ENCODE measurements at places on chromosomes 12 and 14.
A peak's percentile ranks its signal among the peaks of the same experiment; 100 is the strongest.

DNA sequence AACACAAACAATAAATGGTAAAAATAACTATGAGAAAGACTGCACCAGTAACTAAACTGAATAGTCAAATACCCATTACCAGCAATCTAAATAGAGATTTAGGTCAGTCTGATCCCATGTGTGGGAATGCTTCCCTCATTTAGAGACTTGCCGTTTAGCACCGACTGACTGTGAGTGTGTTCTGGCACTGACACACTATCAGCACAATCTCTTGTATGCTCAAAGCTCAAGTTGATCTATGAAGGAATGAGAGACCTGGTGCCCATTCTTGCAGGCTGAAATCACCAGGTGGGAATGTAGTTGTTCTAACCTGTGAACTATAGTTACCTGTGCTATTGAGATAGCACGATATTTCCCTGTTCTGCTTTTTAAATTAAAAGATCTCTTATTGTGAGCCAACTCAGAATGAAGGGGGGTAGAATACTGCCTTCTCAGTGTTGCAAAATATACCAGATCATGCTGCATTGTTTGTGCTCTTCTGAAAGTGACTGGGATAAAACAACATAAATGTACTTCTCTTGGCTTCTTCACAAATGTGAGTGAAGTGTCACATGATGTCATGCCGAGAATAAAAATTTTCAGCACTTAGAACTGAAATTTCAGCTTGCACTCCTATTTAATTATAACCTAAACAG lies 99.6 kb downstream of the LIN7A start:
- H3K27ac ChIP-seq = no peak overlapping the region
- H3K4me3 ChIP-seq = no peak overlapping the region
- no peaks in the 10 kb centered on the region for H3K36me3 ChIP-seq
- no peak for DNase-seq

- DNase-seq = peak; percentile 69
- peaks cover 52% of the 10 kb centered on the region for H3K4me1 ChIP-seq
- peaks cover 30% of the 10 kb centered on the region for H3K27me3 ChIP-seq
- peak within 1 kb of the TSS; percentile 91 for H3K27ac ChIP-seq
- H3K4me3 ChIP-seq = peak within 1 kb of the TSS; percentile 92
Measured at GRCh38 chr12:121038861-121039668, at the start of gene OASL. Gene OASL (minus strand): TSS chr12:121039246. CDS start chr12:121038971, 275 bp downstream.

- no peak overlapping the region for H3K27ac ChIP-seq
- peaks cover 9% of the 10 kb centered on the region for H3K27me3 ChIP-seq
- H3K4me3 ChIP-seq = no peak overlapping the region
- no peaks in the 10 kb centered on the region for H3K4me1 ChIP-seq
- no peak for DNase-seq
Measured at GRCh38 chr14:61950340-61950739, 188.1 kb downstream of the SNAPC1 start.

DNA sequence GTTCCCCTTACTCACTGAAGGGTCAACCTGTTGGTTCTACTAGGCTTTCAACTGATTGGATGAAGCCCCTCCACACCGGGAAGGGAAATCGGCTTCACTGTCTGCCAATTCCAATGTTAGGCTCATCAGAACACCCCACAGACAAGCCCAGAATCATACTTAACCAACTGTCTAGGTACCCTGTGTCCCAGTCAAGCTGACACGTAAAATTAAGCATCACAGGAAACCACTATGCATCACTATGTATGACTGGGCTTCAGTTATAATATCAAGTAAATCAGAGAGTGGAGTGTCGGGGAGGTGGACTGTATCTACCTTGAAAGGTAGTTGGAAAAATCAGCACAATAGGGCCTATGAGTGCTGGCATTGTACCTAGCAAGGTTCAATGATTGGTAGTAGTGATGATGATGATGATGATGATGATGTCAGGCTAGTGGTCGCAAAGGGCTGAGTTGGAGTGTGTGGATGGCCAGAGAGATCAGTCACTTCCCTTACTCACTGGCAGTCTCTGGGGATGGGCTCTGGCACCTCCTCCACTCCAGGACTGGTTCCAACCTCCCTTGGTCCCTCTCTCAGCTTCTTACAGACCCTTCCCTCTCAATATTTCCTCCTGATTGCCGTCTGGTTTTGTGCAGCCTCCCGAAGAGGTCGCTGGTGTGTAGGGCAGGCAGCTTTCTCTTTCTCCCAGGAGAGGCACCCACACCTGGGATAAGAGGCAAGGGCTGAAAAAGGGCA lies 3.3 kb upstream of the ATG101 start:
- H3K36me3 ChIP-seq = peaks cover 2% of the 10 kb centered on the region
- H3K27me3 ChIP-seq = peaks cover 49% of the 10 kb centered on the region
- DNase-seq = no peak
- H3K27ac ChIP-seq = no peak overlapping the region
- H3K4me3 ChIP-seq = no peak overlapping the region
- H3K4me1 ChIP-seq = peaks cover 23% of the 10 kb centered on the region

GRCh38 chr12:40099423-40099853 lies 6.4 kb downstream of the SLC2A13 start:
- H3K27me3 ChIP-seq = peaks cover 3% of the 10 kb centered on the region
- no peaks in the 10 kb centered on the region for H3K36me3 ChIP-seq
- no peak overlapping the region for H3K27ac ChIP-seq
- H3K4me1 ChIP-seq = peaks cover 12% of the 10 kb centered on the region
- H3K4me3 ChIP-seq = no peak overlapping the region

DNA sequence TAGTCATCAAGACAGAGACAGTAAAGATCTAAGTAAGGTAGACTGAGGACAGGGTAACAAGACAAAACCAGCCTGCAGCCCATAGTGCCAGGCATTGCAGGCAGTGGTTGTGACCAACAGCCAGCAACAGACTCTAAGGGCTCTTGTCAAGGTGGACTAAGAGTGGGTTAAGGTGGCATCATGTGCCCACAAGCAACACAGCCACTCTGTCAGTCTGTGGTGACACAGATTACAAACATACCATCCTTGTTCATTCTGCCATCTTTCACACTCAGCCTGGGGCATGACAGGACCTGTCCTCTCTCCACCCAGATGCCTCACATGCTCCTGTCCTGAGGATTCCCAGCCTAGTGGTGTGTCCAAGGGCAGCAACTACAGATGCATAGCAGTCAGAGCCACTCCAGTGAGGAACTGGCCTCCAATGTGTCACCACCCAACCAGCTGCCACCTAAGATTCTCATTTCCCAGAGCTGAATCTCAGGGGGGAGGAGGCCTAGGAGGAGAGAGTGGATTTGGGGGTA lies 28.3 kb downstream of the VDR start:
- no peak overlapping the region for H3K4me3 ChIP-seq
- no peaks in the 10 kb centered on the region for H3K27me3 ChIP-seq
- peaks cover 14% of the 10 kb centered on the region for H3K4me1 ChIP-seq
- no peak overlapping the region for H3K27ac ChIP-seq

DNA sequence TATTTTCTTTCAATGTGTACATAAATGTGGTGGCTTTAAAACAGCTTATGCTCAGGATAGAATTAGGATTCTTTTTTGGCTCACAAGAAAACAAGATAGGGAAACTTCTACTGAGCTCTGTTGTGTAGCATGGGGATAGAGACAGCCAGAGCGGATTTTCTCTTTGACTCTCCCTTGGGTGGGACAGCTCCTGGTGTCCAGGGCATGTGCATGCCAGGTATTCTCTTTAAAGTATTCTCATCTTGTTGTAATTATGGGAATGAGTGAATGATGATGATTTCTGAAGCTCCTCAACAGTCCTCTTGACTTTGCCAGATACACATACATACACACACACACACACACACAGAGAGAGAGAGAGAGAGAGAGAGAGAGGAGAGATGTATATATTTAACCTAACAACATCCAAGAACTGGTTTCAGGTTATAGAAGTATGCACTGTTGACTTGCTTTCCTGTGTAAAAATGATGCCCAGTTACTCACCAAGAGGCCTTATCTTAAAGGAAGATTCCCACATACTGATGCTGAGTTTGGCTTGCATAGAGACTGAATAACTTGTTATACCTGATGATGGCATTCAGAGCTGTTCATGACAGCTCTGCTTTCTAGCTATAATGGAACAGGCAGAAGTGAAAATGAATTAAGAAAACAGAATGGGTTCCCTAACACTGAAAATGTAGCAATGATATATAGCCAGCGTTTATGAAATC lies 387.5 kb downstream of the EGLN3 start:
- DNase-seq = no peak
- no peak overlapping the region for H3K27ac ChIP-seq
- H3K4me1 ChIP-seq = no peaks in the 10 kb centered on the region
- H3K27me3 ChIP-seq = no peaks in the 10 kb centered on the region
- H3K4me3 ChIP-seq = no peak overlapping the region

DNA sequence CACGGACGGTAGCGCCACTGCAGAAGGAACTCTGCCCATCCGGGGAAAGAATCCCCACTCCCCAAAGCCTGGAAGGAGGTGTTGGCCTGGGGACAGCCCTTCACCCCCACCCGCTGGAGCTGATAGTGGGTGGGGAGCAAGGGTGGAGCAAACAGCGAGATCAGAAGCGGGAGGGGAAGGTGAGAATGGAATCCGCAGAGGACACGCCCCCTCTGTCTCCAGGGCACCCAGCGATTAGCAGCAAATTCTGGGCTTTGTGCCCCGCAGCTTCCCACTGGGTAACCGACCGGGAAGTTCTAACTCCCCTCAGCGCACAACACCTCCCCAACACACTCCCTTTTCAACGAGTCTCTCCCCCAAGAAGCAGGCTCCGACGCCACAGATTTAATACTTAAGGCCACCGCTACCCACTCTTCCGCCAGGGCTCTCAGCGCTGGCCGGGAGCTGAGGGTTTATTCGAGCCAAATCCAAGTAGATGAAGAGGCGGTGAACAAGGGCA lies 1.4 kb downstream of the SLC25A29 start:
- H3K4me1 ChIP-seq = peaks cover 19% of the 10 kb centered on the region
- no peak overlapping the region for H3K27ac ChIP-seq
- H3K4me3 ChIP-seq = peak overlapping the region; percentile 74
- peak; percentile 37 for DNase-seq
- peaks cover 1% of the 10 kb centered on the region for H3K36me3 ChIP-seq

GRCh38 chr14:21263284-21264024 lies 5.8 kb downstream of the HNRNPC start:
- no peak for DNase-seq
- peak overlapping the region; percentile 87 for H3K27ac ChIP-seq
- peak overlapping the region; percentile 34 for H3K4me3 ChIP-seq
- no peaks in the 10 kb centered on the region for H3K27me3 ChIP-seq

GRCh38 chr12:130715998-130716968 lies at the start of gene RIMBP2:
Gene RIMBP2 (minus strand): TSS chr12:130716299. CDS start chr12:130479013, 237,286 bp downstream.
- H3K4me3 ChIP-seq = no peak within 1 kb of the TSS
- H3K4me1 ChIP-seq = peaks cover 2% of the 10 kb centered on the region
- no peak for DNase-seq
- H3K27me3 ChIP-seq = peaks cover 57% of the 10 kb centered on the region

- no peak overlapping the region for H3K4me3 ChIP-seq
- no peaks in the 10 kb centered on the region for H3K27me3 ChIP-seq
- no peaks in the 10 kb centered on the region for H3K36me3 ChIP-seq
- no peaks in the 10 kb centered on the region for H3K4me1 ChIP-seq
- DNase-seq = no peak
Measured at GRCh38 chr14:47264842-47265241, 410.6 kb downstream of the MDGA2 start.

- no peak overlapping the region for H3K27ac ChIP-seq
- H3K4me1 ChIP-seq = no peaks in the 10 kb centered on the region
- H3K27me3 ChIP-seq = no peaks in the 10 kb centered on the region
- H3K4me3 ChIP-seq = no peak overlapping the region
- DNase-seq = no peak
- H3K36me3 ChIP-seq = no peaks in the 10 kb centered on the region
Measured at GRCh38 chr12:58893495-58893894, 26.8 kb downstream of the LRIG3 start.

DNA sequence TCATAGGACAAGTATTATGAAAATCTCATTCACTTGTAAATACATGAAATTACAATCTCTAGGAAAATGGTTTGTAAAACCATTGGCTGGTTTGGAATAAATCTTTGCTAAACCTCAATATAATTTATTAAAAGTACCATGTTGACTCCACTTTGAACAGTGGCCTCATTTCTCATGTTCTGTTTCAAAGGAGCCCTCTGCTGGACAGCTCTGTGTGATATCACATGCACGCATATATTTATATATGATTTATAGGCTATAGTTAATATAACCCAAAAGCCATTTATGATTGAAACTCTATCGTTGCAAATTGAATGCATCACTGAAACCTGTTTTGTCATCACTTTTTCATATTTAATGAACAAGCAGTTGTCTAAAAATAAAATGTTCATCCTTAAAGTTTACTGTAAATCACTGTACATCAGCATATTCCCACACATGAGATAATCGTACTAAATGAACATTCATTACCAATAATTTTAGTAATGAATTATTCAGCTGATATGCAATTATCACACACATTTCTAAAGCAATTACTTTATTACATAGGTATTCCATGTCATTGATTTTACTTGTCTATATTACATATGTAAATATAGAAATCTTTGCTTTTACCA lies 493.8 kb downstream of the NPAS3 start:
- H3K36me3 ChIP-seq = no peaks in the 10 kb centered on the region
- H3K4me3 ChIP-seq = no peak overlapping the region
- H3K27ac ChIP-seq = no peak overlapping the region
- DNase-seq = no peak
- H3K27me3 ChIP-seq = no peaks in the 10 kb centered on the region
- peaks cover 3% of the 10 kb centered on the region for H3K4me1 ChIP-seq

- peaks cover 8% of the 10 kb centered on the region for H3K36me3 ChIP-seq
- no peaks in the 10 kb centered on the region for H3K27me3 ChIP-seq
- peak overlapping the region; percentile 58 for H3K4me3 ChIP-seq
- H3K4me1 ChIP-seq = peaks cover 63% of the 10 kb centered on the region
- H3K27ac ChIP-seq = peak overlapping the region; percentile 91
Measured at GRCh38 chr12:68175557-68176061, 16.1 kb upstream of the IFNG start.

Data from activated naive CD4-positive, alpha-beta T cell treated with anti-CD3 and anti-CD28 coated beads, Interleukin-2, amount 10 ng/mL, durations not matched to agents 7 days and 5 days (primary cell).